ENCODE measurements at places on chromosomes 11 and 22.

DNA sequence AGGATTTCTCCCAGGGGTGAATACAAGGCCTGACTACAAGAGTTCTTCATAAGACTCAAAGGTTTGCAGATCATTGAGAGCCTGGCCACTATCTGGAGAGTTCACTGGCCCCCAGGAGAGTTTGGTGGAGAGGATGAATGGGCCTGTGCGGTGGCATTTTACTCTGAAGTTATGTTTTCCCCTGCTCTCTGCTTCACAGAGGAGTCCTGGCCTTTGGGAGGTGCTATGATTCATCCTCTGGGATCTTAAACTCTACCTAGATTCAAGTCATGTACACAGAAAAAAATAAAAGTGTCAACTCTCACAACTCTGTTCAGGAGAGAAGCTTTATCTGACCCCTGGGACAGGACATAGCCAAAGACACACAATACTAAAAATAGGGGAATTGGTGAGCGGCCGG, 159.1 kb upstream of the CARD18 start:
- DNase-seq: no peak

DNA sequence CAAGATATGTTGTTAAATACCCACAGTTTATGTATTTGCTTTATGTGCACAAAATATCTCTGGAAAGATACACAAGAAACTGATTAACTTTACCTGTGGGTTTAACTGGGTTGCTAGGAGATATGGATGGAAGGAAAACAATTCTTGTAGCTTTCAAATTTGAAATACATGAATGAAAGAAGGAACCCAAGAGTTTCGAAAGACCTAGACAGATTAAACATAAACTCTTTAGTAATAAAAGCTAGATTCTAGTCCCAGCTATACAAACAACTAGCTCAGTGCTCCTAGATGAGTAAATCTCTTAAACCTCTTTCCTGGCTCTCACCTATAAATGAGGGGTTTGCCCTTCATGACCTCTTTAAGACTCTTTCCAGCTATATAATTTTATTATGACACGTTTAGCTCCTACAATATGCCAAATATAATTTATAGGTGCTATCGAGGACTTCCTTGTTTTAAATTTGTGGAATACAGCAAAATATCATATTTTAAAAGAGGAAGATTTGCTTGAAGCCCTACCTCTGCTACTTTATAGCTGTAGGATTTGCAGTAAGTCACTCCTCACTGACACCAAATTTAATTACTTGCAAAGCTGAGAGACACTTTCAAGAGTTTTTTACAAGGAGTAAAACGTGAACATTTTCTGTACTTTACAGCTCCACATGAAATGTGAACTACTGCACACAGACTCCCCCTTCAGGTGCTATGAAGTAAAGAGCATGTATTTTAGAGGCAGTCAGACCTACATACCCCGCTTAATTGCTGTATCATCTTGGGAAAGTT, 50.7 kb downstream of the RRAS2 start:
- DNase-seq: no peak

GRCh38 chr11:45679806-45680205, 14.4 kb upstream of the CHST1 start:
- no peak for DNase-seq

- no peak for DNase-seq
Observed at GRCh38 chr22:30919973-30920372, 48.6 kb downstream of the MORC2 start.

DNA sequence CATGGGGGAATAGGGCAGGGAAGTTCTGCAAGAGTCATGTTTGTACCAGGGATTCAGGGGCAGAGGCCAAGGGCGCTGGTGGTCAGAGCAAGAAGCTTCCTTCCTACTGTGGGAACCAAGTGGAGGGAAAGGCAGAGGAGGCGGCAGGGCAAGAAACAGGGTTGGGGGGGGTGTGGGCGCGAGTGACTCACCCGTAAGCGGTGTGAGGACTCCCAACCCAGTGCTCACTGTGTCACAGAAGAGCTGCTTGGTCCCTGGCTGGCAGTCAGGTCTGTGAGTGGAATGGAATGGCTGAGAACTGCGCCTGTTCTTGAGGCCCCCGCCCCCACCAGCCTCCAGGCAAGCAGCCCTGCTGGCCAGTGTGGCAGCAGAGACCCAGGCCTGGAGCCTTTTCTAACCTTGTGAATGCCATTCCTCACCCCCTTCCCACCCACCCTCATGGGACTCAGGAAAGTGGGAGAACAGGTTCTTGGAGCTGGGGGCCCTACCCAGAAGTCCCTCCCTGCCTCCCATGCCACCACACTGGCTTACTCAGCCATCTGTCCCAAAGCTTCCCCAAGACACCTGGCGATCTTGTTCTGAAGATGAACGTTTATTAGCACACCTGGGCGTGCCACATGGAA, 4.7 kb downstream of the LRRC10B start:
- DNase-seq: no peak

- DNase-seq: no peak
Observed at GRCh38 chr11:126499131-126499752, 143.8 kb downstream of the ST3GAL4 start.
